Effector CD4-positive, alpha-beta T cell (primary cell): ENCODE measurements at places on chromosomes 12 and 14.

- DNase-seq = no peak
Observed at GRCh38 chr12:52778833-52779232, 1.7 kb upstream of the KRT76 start.

GRCh38 chr12:9064201-9064814 lies 51.4 kb downstream of the A2M start:
- DNase-seq = peak; percentile 21

GRCh38 chr12:132838410-132839080 lies 9.9 kb upstream of the GOLGA3 start:
- DNase-seq = no peak

DNA sequence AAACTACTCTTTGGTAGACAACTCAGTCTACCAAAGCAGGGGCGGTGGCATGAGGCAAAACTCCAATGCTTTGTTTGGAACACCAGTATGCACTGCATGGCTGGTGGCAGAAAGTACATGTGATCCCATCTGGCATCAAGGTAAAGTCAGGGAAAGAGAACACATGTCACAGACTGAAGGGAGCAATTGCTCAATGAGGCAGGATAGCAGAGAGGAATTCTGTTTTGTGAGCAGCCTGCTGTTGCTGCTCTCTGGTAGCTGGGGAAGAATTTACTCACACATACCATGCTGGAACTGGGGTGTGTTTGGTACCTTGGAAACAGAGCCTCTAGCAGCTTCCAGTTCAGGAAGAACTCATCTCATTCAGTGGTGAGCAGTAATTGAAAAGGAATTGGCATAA lies 84.8 kb downstream of the HELB start:
- no peak for DNase-seq

GRCh38 chr14:104223101-104224041 lies 85.0 kb downstream of the KIF26A start:
- DNase-seq = no peak

DNA sequence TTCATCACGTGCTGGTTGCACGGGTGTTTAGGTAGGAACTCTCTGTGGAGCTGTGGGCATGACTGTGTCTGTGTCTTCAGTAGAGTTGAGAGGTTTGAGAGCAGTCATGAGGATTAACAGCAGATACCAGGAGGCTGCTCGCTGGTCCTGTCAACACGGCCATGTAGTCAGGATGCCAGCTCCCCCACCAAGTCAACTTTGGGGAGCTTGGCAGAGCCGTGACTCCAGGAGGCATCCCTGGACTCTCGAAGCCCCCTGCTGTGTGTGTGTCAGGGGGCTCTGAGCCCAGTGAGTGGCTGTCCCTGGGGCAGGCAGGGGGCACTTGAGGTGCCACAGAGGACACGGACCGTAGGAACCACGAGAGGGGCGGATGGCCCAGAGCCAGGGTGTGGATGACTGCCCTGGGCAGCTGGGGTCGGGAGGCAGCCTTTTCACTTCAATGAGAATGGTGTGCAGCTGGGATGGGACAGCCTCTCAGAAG lies 7.2 kb upstream of the GPR132 start:
- no peak for DNase-seq

GRCh38 chr12:32522331-32523221 lies 123.2 kb downstream of the FGD4 start:
- no peak for DNase-seq

DNA sequence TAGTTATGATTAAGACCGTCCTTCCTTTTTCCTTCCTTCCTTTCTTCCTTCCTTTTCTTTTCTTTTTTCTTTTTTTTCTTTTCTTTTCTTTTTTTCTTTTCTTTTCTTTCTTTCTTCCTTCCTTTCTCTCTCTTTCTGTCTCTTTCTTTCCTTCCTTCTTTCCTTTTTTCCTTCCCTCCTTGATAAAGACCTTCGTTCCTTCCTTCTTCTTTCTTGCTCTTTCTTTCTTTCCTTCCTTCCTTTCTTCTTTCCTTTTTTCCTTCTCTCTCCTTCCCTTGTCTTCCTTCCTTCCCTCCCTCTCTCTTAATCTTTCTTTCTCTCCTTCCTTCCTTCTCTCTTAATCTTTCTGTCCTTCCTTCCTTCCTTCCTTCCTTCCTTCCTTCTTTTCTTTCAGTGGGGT lies 130.9 kb downstream of the PAPOLA start:
- no peak for DNase-seq

DNA sequence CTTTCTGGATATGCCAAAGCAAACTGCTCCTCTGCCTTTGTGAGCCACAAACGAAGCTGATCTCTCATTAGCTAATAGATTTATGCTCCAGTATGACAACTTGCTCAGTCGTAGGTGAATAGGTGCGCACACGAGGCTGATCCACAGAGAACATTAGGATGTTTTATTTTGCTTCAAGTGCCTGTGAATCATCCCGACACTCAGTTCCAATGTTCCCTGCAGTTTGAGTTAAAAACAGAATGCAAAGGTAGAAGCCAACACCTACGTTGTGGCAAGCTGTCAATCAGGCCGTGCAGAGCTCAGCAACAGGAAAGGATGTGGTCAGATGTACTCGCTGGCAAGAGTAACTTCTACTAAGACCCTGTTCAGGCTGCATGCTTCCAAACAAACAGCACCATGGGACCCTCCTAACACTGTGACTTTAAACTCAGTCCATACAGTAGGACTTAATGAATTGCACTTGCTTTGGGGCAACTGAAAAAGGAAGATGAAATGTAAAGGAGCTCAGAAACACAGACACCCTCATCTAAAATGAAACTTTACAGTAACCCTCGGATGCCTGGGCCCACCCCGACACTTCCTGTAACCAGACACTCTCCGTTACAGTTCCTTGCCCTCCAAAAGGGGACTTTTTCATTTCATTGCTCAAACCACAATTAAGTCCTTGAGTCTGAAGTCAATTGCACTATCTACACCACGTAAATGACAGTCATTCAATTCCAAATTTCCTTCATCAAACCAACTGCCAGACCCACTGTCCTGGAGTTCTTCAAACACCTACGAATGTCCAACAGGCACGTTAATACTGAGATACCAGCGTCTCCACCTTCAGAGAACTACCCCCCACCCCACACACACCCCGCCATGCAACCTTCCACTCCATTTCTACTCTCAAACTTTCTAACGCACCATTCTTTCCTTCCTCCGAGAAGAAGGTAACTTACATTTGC lies 1.6 kb downstream of the CCDC88C start:
- DNase-seq = peak; percentile 63

GRCh38 chr14:28876572-28876945 lies 110.0 kb downstream of the FOXG1 start:
- no peak for DNase-seq

- DNase-seq = peak; percentile 16
Observed at GRCh38 chr12:89351489-89352241, 636 bp downstream of the DUSP6 start.

DNA sequence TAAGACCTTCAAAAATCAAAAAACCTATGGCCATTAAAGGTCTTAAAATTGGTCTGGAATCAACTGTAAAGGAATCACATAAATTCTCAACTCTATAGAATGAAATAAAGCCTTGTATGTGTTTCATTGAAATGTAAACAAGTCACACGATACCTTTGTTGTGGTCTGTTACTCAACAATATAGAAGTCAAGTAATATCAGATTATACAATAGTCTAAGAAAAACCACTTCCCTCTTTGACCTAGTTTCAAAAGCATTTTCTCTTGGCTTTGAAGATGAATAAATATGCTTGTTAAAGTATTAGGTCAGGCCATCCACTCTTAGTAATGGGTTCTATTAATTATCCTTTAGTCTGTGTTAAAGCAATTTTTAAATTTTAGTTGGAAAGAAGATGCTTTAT lies 79.8 kb upstream of the DIO2 start:
- DNase-seq = no peak

GRCh38 chr12:9792961-9793617 lies 32.4 kb upstream of the CD69 start:
- no peak for DNase-seq

- no peak for DNase-seq
Observed at GRCh38 chr12:3753544-3754284, 805 bp upstream of the CRACR2A start.

GRCh38 chr12:39404000-39404399 lies 38.9 kb downstream of the KIF21A start:
- no peak for DNase-seq

- no peak for DNase-seq
Observed at GRCh38 chr12:67909091-67909531, 80.1 kb upstream of the IFNG-AS1 start.

DNA sequence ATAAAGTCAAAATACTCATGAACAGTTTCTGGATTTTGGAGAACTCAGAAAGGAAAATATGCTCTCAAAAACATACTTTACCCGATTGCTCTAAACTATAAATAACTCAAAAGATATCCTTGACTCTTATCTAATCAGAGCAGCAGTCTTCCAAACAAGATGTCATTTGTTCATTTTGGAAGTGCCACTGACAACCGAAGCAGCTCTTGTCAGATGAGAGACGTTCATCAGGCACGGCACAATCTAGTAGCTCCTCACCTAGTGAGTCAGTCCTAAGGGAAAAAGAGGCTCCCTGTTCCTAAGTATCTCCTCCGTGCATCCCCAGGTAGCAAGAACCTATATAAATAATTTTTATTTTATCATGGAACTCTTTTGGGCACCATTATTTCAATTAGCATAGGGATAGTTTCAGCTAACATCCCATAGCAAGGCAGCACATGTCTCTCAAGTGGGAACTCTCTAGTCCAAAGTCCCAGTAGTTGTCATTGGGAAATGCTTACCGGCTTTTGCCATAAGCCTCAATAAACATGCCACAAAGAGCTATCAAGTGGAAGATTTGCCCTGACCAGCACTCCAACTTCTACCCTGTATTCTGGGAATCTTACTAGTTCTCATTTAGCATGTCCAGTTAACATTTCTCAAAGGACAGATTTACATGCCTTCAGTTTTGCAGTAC lies 14.1 kb upstream of the TMEM263 start:
- no peak for DNase-seq

GRCh38 chr12:46959502-46959901 lies 119.9 kb upstream of the PCED1B start:
- DNase-seq = no peak

- no peak for DNase-seq
Observed at GRCh38 chr12:96143392-96143791, 50.8 kb upstream of the ELK3 start.

- DNase-seq = no peak
Observed at GRCh38 chr14:24418492-24418873, 11.0 kb downstream of the CBLN3 start.

- no peak for DNase-seq
Observed at GRCh38 chr12:79521576-79521975, 169.2 kb downstream of the PAWR start.

DNA sequence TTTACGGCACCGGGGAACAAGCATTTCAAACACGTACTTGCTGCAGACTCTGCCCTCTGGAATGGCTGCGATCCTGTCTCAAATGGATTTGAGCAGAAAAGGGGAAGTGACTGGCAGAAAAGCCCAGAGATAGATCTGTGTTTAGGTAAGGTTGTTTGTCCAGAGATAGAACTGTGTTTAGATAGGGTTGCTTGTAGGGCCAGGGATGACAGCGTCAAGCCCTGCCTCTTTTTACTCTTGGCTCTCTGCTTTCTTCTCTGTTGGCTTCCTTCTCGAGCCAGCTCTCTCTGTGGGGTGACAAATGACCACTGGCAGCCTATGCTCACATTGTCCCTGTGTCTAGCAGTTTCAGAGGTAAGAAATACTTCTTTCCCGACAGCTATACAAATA lies 11.4 kb downstream of the DGLUCY start:
- DNase-seq = no peak

GRCh38 chr14:104531421-104532190 lies 48.0 kb upstream of the C14orf180 start:
- no peak for DNase-seq

DNA sequence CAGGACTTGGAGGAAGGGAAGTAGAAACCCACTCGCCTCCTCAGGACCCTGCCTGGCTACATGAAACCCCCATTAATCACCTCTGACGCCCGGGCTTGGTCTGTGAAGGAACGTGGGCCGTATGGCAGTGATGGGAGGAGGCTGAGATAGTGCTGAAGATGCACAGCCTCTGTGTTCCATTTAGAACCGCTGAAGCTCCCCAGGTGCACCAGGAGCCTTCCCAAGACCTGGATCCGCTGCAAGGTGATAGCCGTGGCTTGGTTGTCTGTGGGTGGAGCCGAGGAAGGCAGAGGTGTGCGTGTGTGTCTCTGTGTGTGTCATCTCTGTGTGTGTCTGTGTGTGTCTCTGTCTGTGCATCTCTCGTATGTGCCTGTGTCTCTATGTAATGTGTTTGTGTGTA lies 293.1 kb downstream of the CACNA1C start:
- DNase-seq = no peak

DNA sequence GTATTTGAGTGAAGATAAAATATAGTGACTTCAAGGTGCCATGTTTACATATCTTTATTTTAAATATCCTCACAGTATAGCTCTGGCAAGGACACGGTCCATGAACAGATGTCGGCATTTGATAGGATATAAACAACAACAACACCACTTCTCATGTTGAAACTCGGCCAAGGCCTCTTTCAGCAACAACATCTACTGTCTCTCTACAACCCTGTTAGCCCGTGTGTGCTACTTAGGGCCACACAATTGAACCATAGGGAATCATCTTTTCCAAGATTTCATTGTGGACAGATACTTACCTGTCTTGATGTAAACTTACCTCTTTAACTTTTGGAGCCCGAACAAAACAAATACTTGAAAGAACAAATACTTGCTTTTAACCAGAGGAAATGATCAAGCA lies 168.7 kb upstream of the SSTR1 start:
- no peak for DNase-seq

DNA sequence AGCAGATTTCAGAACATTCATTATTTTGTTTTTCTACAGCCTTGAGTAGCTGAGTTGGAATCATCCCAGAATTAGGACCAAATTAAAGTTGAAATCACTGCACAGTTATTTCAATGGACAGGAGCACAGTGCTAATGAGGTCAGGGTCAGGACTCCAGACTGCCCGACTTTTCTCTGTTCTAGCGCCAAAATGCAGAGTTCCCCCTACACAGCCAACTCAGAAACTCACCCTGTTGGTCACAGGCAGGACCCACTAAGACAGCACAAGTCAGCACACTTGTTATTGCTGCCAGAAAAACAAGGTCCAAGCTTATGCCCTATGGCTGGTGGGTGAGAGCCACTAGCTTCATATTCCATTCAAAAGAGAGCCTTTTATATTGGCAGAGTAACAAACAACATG lies 198.1 kb upstream of the KRR1 start:
- DNase-seq = no peak

GRCh38 chr14:28756269-28756883 lies 10.2 kb upstream of the FOXG1 start:
- DNase-seq = no peak
